ENCODE measurements at places on chromosomes 5 and 9.

DNA sequence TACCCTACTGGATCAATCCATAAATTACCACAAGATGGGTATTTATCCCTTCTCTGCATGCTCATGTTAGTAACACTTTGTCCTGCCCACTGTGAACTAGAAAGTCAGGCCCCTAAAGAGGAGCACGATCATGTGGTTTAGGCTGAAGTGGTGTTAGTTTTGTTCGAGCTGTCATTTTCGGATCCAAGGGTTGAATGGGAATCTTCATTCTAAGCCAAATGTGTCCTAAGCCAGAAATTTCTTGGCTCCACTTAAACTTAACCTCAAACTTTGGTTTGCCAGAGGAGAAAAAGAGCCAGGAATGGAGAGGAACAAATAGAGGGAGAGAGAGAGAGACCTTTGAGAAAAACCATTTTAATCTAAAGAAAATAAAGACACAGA lies 837.7 kb upstream of the ZNF608 start:
- no peak for DNase-seq

GRCh38 chr5:53537711-53538110 lies 22.7 kb upstream of the NDUFS4 start:
- DNase-seq: peak; percentile 2

DNA sequence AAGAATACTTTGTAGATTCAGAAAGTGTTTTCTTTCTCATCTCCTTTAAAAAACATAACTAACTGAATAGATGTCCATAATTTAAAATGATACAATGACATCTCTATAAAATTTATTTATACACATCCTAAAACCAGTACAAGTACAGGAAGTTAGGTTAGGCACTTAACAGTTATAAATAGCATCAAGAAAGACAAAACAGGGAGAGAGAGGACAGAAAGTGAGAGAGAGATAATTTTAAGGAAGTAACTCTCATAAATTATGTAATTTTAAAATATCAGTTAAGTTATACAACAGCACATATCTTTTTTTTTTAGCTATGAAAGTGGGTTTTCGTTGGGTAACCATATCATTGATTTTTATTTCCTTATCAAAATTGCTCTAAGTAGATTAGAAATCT lies 1068.6 kb downstream of the TAF11L14 start:
- no peak for DNase-seq

- no peak for DNase-seq
Measured at GRCh38 chr5:142612494-142613270, 73.2 kb downstream of the FGF1 start.

DNA sequence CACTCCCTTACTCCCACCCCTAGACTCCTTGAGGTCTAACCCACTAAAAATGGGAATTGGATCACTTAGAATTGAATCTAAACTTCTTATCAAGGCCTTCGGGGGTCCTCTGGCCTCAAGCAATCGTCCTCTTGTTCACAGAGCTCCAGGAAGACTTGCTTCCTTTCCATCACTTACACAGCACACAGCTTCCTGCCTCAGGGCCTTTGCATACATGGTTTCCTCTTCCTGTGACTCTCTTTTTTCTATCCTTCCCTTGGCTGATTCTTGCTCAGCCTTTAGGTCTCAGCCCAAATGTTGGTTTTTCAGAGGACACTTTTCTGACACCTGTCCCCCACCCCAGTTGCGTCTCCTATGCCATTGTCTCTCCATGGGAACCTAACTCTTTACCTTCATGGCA lies 50.0 kb upstream of the ALDH1B1 start:
- no peak for DNase-seq

- peak; percentile 91 for DNase-seq
Measured at GRCh38 chr9:132006677-132007370, 72.8 kb downstream of the MED27 start.

GRCh38 chr9:5557606-5558587 lies 47.6 kb downstream of the PDCD1LG2 start:
- DNase-seq: no peak

- DNase-seq: no peak
Measured at GRCh38 chr9:33475357-33475756, 1.6 kb upstream of the NOL6 start.

DNA sequence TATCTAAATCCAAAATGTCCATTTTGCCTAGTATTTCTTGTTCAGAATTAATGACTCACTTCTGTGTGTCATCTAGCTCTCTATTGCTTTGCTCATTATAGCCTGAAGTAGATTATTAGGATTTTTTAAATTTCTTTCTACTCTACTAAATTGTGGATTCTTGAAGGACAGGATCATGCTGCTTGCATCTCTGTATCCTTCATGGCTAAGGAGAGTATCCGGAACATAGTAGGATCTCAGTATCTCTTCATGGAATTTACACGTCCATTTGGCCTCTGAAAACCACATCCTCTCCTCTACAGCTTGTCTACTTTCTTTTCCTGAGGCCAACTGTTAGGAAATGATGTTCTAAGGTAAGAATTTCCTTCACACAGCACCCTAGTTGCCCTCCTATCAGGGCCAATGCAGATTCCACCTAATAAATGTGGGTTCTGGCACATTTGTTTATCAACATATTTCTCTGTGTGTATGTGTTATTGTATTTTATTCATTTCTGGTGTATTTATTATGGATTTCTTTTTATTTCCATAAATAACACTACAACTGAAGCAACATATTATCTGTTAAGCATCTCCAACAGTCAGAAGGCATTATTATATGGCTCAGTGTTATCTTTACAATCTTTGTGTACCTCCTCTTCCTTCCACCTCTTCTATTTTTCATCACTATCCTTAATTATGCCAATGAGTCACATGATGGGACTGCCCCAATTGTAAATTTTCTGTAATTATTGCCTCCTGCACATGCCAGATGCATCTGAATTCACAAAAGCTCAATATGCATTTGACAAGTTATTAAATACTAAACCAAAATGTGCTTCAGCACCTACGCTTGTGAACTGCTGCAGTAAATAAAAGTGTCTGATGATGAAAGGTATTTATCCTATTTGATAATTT lies 557.8 kb upstream of the TLE4 start:
- no peak for DNase-seq

- DNase-seq: no peak
Measured at GRCh38 chr9:14275331-14275730, 38.6 kb downstream of the NFIB start.

DNA sequence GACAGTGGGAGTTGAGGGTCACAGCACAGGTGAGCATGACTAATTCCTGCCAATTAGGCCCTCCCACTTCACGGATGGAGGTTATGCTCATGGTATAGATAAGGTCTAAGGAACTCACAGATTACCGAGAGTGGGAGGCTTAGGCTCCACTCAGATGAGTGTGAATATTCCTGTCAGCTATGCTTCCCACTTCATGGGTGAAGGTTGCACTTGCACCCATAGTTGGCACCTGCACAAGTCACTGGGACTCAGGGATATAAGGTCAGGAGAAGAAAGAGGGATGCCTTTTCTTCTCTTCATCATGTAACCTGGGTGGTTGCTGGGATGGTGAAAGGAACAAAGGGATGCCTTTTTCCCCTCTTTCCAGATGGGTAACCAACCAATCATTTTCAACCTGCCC lies 264.9 kb upstream of the TNC start:
- DNase-seq: no peak

GRCh38 chr5:65902104-65902503 lies 24.3 kb upstream of the ERBIN start:
- DNase-seq: no peak

- no peak for DNase-seq
Measured at GRCh38 chr5:135005076-135005475, 29.0 kb downstream of the PITX1 start.

DNA sequence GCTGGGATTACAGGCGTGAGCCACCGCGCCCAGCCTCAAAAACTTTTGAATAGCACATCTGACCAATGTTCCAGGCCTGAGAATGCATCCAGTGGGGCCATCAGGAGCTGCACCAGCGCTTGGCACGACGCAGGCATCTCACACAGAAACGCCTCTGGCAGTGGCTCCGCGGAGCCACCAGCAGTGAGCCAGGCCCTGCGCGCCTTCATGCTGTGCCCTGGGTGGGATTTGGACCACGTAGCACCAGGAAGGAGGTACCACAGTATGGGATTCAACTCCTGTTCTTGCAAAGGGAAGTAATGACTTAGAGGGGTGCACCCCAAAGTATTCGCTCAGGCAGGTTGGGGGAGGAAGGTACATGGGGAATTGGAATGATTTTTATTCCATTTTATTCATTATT lies 3.0 kb downstream of the CCDC187 start:
- DNase-seq: no peak

GRCh38 chr5:178324481-178325310 lies 92.1 kb upstream of the PHYKPL start:
- DNase-seq: no peak

- no peak for DNase-seq
Measured at GRCh38 chr5:95347506-95348120, 43.6 kb upstream of the FAM81B start.

GRCh38 chr9:109846776-109847175 lies 66.8 kb downstream of the PALM2AKAP2 start:
- DNase-seq: no peak

DNA sequence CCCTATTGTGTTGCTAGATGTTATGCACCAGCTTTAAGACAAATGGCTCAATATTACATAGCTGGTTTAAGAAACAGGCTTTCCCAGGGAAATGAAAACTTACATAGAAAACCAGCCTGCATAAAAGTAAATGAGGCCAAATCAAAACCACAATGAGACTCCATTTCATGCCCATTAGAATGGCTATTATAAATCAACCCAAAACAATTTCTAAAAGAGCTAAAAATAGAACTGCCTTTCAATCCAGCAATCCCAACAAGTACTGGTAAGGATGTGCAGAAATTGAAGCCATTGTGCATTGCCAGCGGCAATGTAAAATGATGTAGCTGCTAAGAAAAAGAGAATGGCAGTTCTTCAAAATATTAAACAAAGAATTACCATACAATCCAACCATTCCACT lies 1170.0 kb upstream of the CDH9 start:
- DNase-seq: no peak

GRCh38 chr9:77523891-77524290 lies 124.2 kb downstream of the GNA14 start:
- no peak for DNase-seq

GRCh38 chr9:129319938-129320481 lies 141.9 kb upstream of the IER5L start:
- no peak for DNase-seq

GRCh38 chr9:6123416-6123815 lies 92.2 kb upstream of the IL33 start:
- DNase-seq: no peak

- DNase-seq: peak; percentile 58
Measured at GRCh38 chr5:122656160-122656559, 118.7 kb upstream of the SNX2 start.

- DNase-seq: no peak
Measured at GRCh38 chr5:6544561-6544935, 88.3 kb downstream of the NSUN2 start.

GRCh38 chr9:26157411-26157810 lies 479.2 kb upstream of the TUSC1 start:
- no peak for DNase-seq
